Activated naive CD4-positive, alpha-beta T cell treated with anti-CD3 and anti-CD28 coated beads for 36 hours (primary cell): ENCODE measurements at places on chromosomes 4 and X.

DNA sequence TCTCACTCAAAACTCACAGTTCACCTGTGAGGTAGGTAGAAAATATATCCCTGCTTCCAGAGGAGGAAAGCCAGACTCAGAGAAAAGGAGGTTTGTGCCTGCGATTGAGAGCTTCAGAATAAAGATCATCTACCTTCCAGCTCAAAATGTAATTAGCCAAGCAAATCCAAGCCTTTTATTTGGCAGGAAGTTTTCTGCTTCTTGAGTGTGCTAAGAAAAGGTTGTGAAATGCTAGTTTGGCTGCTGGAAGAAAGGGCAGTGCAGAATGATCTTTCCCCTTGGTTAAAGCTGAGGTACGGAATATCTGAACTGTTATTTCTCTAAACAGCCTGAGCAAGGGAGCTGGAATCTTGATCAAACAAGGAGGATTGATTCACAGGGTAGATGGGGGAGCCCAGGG is 59.7 kb upstream of the VCX3B start:
- DNase-seq: no peak

DNA sequence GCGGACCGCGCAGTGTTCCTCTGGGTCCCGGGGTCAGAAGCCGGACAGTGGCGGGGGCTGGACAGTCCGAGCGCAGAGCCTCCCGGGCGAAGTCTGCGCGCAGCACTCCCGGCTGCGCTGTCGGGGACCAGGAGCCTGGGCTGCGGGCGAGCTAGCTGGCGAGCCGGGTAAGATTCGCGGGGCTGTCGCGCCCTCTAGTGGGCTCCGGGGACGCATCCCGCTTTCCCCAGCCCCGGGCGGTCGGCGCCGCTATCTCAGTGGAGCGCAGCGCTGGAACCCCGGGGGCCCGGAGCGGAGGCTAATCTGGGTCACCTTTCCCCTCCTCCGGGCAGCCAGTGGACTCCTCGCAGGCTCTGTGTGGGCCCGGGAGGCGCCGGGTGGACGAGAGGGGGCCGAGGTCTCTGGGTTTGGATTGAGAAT is 4.2 kb downstream of the PDGFRA start:
- DNase-seq: peak; percentile 84

DNA sequence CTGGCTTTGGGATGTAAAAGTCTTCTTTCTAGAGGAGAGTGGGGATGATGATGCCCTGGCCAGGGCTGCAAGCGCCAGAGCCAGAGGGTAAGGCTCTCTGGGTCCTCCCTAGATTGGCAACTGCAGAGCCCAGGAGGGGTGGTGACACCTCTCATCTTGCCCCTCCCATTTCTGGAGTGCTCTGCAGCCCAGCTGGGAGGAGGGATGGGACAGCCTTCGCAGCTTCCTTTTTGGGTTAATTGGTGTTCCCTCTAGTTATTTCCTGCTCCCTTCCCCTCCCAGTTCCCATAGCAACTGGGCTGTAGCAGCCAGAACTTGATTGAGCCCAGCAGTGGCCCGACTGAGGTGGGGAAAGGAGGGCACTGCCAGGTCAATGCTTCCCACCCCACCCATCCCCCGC is 19.2 kb downstream of the NALF2 start:
- DNase-seq: no peak

DNA sequence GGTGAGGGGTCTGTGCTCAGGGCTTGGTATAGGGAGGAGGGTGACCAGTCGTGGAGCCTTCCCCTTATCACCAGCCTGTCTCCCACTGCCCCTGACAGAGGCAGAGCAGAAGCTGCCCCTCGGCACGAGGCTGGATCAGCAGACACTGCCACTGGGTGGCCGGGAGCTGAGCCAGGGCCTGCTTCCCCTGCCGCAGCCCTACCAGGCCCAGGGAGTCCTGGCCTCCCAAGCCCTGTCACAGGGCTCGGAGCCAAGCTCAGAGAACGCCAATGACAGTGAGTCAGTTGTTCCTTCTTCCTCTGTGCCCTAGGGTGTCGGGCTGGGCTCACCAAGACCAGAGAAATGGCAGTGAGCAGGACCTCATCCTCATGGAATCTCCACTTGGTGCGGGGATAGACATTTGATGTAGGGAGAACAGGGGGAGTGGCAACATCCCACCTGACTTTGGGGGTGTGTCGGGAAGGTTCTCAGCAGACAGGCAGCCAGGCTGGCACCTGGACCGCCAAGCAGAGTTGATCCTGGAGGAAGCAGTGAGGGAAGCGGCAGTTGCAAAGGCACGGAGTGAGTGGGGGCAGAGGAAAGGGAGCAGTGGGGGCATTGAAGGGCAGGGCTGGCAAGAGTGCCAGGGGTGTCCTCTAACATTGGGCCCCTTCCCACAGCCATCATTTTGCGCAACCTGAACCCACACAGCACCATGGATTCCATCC is 14.3 kb upstream of the UBA1 start:
- no peak for DNase-seq

- DNase-seq: no peak
Observed at GRCh38 chr4:165666836-165667235, 206.2 kb upstream of the TLL1 start.

- DNase-seq: no peak
Observed at GRCh38 chr4:176238826-176239225, 30.2 kb downstream of the ASB5 start.
